Hindlimb muscle (tissue), 1 donor: ENCODE measurements at places on chromosomes 3 and 15. TPM values are rescaled to one million over a fixed set of nuclear protein-coding genes. Genes with fewer than 3 reads are reported as not detected.

Gene CPLX3
- polyA plus RNA-seq: not detected

- no peak for DNase-seq
Observed at GRCh38 chr3:144032531-144033239, 61.1 kb downstream of the DIPK2A start.

GRCh38 chr15:66966256-66966655 lies 99.1 kb upstream of the SMAD3 start:
- DNase-seq: no peak

Gene C3orf70
- polyA plus RNA-seq: 3.5 TPM

- DNase-seq: no peak
Observed at GRCh38 chr3:133532951-133533350, 40.5 kb upstream of the CDV3 start.

Gene APOD
- 36.5 TPM for polyA plus RNA-seq

DNA sequence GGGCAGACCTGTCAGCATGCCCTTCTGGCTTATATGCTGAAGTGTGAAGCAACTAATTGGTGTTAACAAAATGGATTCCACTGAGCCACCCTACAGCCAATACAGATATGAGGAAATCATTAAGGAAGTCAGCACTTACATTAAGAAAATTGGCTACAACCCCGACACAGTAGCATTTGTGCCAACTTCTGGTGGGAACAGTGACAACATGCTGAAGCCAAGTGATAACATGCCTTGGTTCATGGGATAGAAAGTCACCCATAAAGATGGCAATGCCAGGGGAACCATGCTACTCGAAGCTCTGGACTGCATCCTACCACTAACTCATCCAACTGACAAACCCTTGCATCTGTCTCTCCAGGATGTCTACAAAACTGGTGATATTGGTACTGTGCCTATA lies 9.4 kb downstream of the PIK3CB start:
- no peak for DNase-seq

Gene NDN
- polyA plus RNA-seq: 209 TPM
